Liver (tissue), 10 donors: ENCODE measurements at places on chromosomes 2 and 18.

DNA sequence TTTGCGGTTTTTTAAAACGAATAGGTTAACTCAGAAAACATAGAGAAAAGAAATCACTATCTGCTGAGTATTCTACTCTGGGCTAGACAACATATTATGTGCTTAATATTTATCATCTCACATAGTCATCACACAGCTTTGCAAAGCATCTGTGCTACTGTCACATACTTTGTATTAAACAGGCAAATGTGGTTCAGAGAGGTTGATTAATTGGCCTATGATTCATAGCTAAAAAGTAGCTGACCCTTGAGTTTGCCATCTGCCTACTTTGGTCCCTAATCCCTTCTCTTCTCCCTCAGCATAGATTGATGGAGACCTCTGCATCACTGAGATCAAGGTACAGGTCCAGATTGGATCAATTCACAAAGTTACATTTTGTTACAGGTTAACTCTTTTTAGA is 21.4 kb downstream of the ANKRD30B start:
- DNase-seq = no peak

- no peak for DNase-seq
Observed at GRCh38 chr18:49768051-49768391, 45.3 kb downstream of the ACAA2 start.

DNA sequence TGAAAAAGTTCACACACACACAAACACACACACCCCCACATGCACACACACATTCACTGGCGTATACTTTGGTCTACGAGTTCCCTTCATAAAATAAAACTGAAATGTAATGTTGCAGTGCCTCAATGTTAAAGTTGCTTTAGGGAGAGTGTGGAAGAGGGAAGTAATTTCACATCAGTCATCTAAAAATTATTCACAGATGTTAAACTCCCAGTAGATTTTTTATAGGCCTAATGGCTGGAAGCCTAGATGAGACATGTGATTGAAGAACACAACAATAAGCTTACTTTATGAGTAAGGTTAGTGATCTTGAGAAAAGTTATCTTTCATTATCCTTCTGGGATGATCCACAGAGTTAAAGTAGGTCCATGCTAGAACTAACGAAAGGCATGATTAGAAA is 506.7 kb upstream of the CNTNAP5 start:
- DNase-seq = no peak

- no peak for DNase-seq
Observed at GRCh38 chr2:10059552-10060335, 16.4 kb downstream of the KLF11 start.

DNA sequence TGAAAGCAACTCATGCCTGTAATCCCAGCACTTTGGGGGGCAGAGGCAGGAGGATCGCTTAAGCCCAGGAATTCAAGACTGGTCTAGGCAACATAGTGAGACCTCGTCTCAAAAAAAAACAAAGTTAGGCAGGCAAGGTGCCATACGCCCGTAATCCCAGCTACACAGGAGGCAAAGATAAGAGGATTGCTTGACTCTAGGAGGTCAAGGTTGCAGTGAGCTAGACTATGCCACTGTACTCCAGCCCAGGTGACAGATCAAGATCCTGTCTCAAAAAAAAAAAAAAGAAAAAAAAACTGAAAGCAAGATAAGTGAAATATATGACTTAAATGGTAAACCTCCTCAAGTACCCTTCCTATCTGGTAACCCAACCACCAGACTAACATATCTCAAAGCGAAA is 59.8 kb downstream of the USP34 start:
- DNase-seq = no peak

GRCh38 chr2:10619643-10620042 is 70.1 kb downstream of the NOL10 start:
- no peak for DNase-seq

DNA sequence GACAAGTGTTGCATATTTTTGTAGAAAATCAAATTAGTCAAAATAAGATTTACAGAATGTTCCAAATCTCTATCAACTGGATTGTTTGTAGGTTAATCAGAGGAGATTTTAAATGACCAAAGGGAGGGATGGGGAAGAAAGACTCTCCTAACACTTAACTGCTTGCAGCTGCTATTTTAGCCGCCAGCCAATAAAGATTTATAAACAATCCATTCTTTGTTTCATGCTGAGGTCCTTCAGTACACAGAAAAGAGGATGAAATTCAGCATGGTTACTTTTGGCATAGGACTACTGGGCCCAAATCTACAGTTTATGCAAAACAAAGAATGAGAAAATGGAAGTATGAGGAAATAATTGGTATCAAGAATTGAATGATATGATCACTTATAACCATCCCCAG is 86.4 kb upstream of the FN1 start:
- no peak for DNase-seq

DNA sequence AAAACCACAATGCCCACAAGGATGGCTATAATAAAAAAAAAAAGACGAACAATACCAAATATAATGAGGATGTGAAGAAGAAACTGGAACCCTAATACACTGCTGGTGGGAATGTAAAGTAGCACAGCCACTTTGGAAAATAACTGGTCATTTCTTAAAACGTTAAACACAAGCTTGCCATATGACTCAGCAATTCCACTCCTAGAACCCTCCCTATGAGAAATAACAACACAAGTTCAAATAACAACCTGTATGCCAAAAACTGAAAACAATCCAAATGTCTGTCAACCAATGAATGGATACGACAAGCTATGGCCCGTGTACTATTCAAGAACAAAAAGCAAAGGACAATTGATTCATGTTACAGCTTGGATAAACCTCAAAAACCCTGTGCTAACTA is 7.0 kb upstream of the ALPK2 start:
- no peak for DNase-seq

- DNase-seq = no peak
Observed at GRCh38 chr2:173087793-173088496, 12.3 kb downstream of the MAP3K20 start.

DNA sequence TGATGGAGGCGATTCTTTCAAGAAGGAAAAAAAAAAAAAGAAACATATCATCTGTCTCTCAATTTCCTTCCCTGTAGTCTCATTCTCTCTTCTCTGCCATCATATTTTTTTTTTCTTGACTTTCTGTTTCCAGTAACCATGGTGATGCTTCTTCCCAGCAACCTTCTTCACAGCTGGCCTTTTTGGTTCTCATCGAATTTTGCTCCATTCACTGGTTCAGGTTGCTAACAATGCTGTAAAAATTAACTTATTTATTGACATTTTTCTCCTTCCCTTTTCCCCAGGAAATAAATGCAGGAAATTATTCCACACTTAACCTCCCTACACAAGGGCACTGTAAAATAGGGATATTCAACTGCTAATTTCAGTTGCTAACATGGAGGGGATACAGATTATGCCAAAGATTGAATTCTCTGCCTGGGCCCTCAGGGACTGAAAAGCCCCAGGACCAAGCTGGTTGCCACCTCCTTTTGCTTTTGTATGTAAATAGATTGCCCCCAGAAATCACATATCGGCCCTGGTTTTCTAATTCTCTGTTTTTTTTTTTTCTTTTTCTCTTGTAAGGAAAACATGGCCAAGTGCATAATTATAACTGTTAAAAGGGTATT is 154.7 kb downstream of the MAP2 start:
- DNase-seq = no peak

DNA sequence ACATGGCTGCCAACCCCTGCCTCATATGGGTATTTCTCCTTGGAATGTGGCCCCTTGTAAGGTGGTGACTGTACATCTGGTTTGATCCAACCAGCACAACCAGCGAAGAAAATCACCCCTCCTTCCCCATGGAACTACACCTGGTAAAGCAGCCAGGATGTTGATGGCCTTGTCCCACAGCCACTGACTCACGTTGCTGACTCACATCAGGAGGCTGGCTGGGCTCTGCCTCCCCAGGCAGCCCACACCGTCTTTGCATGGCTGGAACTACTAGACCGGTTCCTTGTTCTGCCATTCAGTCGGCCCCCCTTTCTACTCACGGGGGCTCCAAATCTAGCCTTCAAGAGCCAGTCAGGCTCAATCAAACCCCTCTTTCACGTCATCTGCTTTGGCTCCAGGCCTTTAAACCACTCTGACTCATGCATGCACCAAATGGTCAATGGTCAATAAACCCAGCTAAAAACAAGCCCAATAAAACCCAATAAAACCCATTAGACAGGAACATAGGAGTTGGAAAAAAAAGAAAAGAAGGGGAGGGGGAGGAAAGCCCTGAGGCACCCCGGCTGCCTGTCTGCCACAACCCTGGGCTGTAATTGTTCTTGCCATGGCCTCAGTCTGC is 114.8 kb downstream of the PLB1 start:
- no peak for DNase-seq

DNA sequence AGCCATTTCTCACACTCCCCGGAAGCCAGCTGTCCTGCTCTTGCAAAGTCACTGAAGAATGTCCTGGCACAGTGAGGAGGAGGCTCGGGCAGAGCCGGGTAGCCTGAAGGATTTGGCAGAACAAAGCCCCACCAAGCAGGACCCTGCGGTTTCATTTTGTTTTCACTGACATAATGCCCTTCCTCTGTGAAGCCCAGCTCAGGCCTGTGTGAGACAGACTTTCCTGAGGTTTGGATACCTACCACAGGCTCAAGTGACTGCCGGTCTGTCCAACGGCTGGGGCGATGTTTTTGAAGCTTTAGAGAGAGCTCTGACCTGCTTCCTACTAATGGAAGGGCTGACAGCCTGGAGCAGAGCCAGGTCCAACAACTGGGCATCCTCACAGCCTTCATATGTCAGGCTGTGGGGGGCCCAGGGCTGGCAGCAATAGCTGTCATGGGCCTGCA is 99.8 kb upstream of the FZD7 start:
- no peak for DNase-seq
